Left forelimb (tissue), 1 donor: ENCODE measurements at places on chromosomes 11 and 22.

GRCh38 chr11:117189191-117189940 is 9.8 kb upstream of the TAGLN start:
- DNase-seq, result no peak

DNA sequence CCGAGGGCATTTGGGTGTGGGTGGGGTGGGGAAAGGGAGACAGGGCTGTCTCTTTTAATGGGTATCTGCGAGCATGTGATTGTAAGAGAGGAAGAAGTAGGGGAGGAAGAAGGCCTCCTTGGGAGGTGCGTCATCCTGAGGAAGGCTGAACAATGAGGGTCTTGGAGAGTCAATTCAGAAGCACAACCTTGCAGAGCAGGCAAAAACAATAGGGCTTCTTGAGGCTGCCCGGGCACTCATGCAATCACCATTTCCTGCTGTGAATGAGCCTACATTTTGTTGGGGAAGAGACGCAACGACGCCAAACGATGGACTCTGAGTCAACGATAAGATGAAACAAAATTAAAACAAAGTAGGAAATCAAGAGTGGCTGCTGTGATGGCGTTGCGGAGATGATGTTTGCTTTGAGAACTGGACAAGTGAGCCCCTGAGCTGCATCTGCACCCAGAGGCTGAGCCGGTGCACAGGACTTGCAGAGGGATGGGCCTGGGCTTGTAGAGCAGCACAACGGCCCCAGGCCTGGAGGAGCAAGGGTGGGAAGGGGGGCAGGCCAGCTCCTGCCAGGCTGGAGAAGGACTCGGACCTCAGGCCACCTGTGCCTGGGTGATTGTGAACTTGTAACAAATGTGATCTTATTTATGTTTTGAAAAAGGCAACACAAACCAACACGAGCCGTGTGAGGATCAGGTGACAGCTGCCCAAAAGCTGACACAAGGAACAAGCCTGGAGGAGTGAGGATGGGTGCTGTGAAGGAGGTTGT is 92.3 kb upstream of the B3GAT1 start:
- no peak for DNase-seq

- DNase-seq, result peak; percentile 23
Observed at GRCh38 chr11:130523166-130523565, 74.7 kb downstream of the ADAMTS15 start.

- DNase-seq, result peak; percentile 20
Observed at GRCh38 chr22:47166033-47166404, 403.6 kb downstream of the TBC1D22A start.

DNA sequence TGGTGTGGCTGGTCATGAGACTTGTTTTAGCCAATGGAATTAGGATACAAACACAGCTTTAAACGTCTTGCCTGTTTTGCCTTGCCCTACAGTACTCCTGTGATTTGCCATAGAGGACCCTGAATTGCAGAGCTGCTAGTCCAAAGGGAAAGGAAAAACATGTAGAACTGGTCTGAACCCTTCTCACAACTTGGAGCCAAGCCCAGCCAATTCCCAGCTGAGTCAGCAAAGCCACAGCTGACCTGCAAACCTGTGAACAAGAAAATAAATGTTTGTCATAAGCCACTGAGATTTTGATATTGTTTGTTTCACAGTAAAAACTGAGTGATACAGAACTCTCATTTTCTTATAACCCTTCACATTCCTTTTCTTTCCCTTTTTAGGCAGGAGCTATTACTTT is 360.5 kb upstream of the API5 start:
- no peak for DNase-seq

GRCh38 chr11:36162883-36163434 is 126.3 kb downstream of the COMMD9 start:
- DNase-seq, result no peak

- DNase-seq, result no peak
Observed at GRCh38 chr11:57323167-57323854, 1.4 kb downstream of the TNKS1BP1 start.

DNA sequence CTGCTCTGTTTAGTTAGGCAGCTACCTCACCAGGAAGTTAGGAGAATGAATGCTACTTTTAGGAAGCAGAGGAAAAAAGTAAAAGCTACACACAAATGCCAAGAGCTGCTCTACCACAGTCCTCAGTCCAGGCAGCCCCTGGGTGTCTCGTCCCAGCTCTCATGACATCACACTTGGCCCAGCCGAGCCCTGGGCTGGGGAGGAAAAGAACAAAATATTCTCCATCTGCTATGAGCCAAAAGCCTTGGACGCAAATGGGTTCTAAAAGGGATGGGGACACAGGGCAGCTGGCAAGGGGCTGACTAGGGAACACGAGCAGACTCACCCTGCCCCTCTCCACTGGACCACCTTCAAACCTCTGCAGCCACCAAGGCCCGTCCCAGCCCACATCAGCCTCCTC is 26.1 kb downstream of the TMEM184B start:
- DNase-seq, result peak; percentile 77

DNA sequence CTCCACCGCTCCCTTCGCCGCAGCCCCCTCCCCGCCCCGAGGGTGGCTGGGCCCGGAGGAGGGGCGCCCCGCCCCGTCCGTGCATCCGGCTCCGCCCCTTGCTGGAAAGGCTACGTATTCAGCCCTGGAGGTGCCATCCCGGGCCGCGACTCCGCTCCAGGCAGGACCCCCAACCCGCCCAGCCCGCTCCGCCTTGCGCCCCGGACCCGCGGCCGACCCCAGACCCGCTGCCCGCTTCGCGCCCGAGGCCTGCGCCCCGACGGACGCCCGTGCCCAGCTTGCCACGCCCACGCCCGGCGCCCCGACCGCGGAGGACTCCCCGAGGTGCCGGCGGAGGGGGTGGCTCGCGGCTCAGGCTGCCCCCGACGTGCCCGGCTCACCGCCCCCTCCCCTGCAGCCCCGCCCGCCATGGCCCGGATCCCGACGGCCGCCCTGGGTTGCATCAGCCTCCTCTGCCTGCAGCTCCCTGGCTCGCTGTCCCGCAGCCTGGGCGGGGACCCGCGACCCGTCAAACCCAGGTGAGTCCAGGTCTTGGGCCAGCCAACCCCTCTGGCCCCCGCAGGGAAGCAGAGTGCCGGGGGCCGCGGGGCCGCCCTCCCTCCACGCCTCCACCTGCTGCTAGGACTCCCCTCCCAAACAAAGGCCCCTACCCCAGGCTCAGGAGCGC is at the start of gene ADM2:
Gene ADM2 (plus strand): TSS at position 104 of the 667 bp plus-strand sequence. CDS start 305 bp downstream, at position 409.
- no peak for DNase-seq

GRCh38 chr11:110812086-110812733 is 100.0 kb upstream of the ARHGAP20 start:
- DNase-seq, result no peak

- DNase-seq, result no peak
Observed at GRCh38 chr22:43134553-43134952, 8.6 kb downstream of the MCAT start.

GRCh38 chr11:72576243-72576595 is 98.0 kb downstream of the PDE2A start:
- peak; percentile 31 for DNase-seq
